ENCODE measurements at places on chromosomes 6 and 20.

DNA sequence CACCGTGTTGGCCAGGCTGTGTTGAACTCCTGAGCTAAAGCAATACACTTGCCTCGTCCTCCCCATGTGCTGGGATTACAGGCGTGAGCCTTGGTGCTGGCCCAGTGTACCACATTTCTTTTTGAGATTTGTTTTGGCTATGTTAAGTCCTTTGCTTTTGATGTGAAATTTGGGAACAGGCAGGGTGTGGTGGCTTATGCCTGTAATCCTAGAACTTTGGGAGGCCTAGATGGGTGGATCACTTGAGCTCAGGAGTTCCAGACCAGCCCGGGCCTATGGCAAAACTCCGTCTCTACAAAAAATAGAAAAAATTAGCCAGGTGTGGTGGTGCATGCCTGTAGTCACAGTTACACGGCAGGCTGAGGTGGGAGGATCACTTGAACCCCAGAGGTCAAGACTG, 40.2 kb downstream of the GINS1 start:
- DNase-seq: no peak

DNA sequence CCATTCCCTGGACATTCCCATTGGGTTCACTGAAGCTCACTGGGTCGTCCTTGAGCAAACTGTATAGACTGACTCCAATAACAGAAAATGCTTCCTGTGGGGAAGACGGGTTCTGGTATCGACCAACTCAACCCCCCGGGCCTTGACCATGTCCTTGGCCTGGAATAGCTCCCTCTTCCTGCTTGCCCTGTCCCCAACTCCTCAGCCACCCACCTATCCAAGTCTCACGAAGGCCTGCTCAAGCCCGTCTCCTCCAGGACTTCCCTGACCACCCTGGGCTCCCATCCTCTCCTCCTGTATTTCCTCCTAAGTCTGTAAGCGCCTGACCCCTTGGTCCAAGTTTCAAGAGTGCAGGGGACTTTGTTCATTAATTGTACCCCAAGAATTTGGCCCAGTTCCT, 2.8 kb upstream of the HMGA1 start:
- no peak for DNase-seq

- DNase-seq: no peak
Observed at GRCh38 chr20:14829906-14830305, 492.5 kb upstream of the FLRT3 start.

DNA sequence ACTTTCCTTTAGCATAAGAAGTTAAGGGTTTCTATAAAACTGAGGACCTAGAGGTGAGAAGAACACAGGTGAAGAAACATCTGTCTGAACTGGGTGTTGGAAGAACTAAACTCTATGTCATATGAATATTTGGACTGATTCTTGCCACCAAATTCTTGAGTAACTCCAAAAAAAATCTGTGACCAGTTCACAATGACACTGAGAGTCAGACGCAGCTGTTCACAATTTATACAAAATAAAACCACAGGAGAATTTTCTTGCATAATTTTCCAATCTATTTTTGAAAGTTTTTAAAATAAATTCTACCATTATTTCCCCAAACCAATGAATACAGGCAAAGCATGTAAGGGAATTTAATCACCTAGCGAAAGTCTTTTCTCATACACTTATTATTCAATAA, 148.1 kb upstream of the TCF21 start:
- no peak for DNase-seq

DNA sequence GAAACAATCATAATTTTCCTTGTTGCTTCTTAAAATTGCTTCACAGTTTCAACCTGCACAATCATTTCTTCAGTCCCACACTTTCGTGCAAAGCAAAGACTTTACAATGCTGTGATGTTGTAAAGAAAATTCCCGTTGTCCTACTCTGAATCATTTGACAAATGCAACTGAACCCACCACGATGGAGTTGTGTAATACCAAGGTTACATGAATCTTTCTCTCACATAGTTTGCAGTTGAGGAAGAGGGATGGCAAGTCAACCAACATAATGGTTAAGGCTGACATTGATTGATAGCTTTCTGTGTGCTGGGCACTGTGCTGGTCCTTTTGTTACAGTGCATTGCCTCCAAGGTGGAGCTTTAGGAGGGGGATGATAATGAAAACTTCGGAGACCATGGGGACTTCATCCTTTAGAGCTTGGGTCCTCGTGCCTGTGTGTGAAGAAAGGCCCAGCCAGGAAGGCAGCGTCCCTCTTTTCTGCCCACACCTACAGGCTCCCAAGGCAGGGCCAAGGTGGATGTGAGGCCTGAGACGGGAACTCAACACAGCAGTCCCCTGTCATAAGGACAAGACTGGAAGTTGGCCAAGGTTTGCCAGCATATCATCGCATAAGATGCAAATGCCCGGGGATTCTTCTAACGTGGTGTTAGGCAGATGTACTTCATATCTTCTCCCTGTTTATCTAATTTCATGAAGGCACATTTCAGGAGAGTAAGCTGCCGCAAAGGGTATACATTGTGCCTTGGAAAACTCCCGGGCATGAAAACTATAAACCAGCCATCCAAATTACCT, 96.9 kb downstream of the LY86 start:
- DNase-seq: peak; percentile 58

DNA sequence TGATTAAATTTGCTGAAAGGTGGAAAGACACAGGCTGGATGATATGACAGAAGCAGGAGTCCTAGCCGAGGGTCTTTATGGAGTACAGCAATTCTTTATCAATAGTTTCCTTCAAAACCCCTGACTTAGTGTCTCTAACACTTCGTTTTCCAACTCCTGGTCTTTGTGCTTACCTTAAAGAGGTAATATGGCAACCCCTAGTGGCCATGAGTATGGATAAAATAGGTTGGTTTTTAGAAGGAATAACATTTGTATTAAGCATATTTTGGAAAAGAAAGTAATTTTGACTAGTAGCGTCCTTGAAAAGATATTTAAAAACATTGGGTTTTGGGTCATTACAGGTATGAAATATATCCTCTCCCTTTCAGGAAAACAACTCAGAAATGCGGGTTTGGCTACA, 51.9 kb downstream of the VGLL2 start:
- DNase-seq: no peak

GRCh38 chr20:20709887-20710286, 2.6 kb downstream of the RALGAPA2 start:
- no peak for DNase-seq

GRCh38 chr20:61353261-61354000, 101.4 kb downstream of the CDH4 start:
- no peak for DNase-seq

- no peak for DNase-seq
Observed at GRCh38 chr6:20060252-20060651, 152.0 kb downstream of the MBOAT1 start.

GRCh38 chr20:7371518-7372163, 568.6 kb downstream of the HAO1 start:
- DNase-seq: no peak

DNA sequence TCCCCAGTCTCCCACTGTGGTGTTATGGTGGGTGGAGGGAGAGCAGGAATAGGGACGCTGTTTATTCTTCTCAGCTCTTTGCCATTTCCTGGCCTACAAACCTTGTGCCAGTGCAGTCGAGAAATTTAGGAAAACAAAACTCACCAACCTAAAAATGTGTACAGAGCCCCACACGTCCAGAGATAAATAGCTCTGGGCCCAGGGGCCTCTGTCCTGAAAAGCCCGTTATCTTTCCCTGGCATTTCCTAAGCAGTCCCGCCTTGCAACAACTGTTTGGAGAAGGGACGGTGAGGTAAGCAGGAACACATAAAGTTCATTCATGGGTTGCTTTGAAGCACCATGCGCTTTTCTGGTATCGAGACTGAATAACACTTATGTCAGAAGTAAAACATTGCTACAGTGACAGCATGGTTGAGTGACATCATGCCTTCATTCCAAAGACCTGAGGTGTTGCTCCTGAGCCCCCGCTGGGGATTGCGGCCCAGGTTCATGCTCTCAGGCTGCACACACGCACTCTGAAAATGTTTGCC, 80.1 kb upstream of the NXT1 start:
- DNase-seq: no peak

DNA sequence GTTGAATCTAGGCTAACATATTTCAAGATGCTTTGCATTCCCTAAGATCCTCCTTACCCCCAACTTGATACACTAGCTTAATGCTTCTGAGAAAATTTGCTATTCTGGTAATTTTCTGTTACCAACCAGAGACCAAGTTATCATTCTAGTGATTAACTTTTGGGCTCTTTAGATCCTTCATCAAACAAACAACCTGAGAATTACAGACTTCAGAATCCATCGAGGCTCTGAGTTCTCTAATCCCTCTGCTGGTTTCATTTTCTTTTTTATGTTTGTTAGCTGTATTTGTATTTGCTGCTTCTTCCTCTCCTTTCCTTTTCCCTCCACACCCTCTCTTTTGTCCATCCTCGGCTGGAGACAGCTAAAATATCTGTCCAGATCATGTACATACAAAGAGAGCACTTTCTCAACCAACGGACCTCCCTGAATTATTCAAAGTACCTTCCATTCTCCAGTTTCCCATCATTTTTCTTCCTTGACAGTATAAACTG, 98.7 kb upstream of the RIPOR2 start:
- peak; percentile 36 for DNase-seq

GRCh38 chr6:170227996-170228945, 62.6 kb downstream of the DLL1 start:
- DNase-seq: no peak
